ENCODE measurements at places on chromosomes 7 and 10.

GRCh38 chr7:84916161-84916560, 270.7 kb downstream of the SEMA3D start:
- DNase-seq, result no peak

- no peak for DNase-seq
Measured at GRCh38 chr10:71939304-71939703, 24.9 kb upstream of the CHST3 start.

DNA sequence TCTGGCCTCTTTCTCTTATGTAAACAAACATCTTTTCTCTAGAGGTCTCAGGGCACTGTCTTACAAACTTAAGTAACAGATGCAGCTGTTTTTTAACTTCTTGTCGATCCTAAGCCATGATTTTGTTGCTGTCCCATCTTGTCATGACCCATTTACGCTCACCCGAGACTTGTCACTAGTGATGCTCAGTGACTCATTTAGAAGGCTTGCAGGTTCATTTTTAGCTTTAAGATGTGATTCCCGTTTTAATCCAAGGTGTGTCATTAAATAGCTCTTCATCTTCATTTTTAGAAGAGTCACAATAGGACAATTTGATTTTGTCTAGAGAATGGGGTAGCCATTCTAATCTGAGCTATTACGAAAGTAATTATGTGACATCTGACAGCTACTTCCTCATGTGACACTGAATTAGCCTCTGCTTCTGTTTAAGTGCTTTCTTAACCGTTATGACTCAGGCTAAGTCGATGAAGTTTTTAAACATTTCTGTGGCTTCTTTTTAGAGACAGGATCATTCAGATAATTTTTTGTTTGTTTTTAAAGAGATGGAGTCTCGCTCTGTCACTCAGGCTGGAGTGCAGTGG, 42.7 kb downstream of the SPDYE5 start:
- peak; percentile 29 for DNase-seq

- no peak for DNase-seq
Measured at GRCh38 chr10:83076443-83076842, 1062.9 kb upstream of the GHITM start.

GRCh38 chr10:92848037-92848440, 281 bp upstream of the EXOC6 start:
- no peak for DNase-seq

GRCh38 chr7:138665669-138666140, 35.5 kb downstream of the SVOPL start:
- no peak for DNase-seq

- DNase-seq, result no peak
Measured at GRCh38 chr7:12729112-12729511, 41.7 kb downstream of the ARL4A start.

GRCh38 chr10:24449321-24449740, 240.4 kb downstream of the KIAA1217 start:
- no peak for DNase-seq

GRCh38 chr7:101165075-101165957, at the start of gene VGF:
TSS of gene VGF (minus strand) at chr7:101165569. CDS start at chr7:101164843, 726 bp downstream.
- DNase-seq, result peak; percentile 84

DNA sequence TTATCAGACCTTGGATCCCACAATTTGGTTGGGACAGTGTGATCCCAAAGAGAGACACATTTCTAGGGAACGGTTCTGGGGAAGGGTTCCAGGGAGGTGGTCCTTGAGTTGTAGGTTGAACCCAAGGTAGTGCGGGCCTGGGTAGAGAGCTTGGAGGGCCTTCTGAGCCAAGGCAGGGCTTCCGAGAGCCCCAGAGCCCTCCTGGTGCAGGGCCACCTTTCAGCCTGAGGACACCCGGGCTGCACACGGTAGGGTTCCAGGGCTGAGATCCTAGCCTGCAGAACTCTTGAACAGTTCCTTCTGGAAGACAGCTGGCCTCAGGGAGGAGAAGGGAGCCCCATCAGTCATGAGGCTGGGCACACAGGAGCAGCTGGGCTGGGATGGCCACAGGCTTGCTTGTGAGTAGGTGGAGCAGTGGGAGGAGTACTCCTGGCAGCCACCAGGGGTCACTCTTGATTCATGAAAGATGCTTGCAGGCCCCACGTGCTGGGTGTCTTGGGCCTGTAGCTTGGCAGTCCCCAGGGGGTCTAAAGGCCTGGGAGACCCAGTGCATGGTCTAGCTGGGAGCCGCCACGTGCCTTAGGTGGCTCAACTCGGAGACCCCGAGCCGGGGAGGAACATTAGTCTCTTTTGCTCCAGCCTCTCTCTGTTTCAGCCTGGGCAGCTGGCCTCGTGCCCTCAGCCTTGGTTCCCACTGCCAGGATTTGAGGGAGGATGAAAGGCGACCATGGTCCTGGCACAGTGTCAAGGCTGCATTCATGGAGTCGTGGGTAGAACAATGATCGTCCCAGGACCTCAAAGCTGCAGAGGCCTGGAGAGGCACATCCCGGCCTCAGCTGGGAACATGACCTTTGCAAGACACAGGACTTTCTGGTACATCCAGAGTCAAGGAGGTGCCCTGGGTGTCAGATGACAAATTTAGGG, 381.6 kb downstream of the TYW1 start:
- peak; percentile 29 for DNase-seq

GRCh38 chr7:6419310-6419773, 28.4 kb downstream of the DAGLB start:
- DNase-seq, result no peak

DNA sequence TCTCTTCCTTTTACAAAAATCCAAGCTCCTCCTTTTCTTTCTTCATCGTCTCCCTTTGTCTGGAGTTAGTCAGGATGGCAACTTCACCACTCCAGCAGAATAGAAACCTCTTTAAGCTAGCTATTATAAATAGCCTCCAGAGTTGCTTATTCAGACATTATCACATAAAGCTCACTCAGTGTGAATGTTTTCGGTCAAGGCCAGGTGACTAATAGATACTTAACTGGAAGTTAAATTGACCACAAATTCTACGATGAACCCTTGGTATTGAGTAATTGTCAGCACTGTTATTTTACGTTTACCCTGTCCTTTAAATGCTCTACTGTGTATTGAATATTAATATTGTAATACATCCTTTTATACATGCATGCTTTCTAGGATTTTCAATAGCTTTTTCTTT, 340.4 kb downstream of the OTUD1 start:
- DNase-seq, result no peak

- no peak for DNase-seq
Measured at GRCh38 chr10:130809181-130809580, 502.3 kb downstream of the TCERG1L start.

DNA sequence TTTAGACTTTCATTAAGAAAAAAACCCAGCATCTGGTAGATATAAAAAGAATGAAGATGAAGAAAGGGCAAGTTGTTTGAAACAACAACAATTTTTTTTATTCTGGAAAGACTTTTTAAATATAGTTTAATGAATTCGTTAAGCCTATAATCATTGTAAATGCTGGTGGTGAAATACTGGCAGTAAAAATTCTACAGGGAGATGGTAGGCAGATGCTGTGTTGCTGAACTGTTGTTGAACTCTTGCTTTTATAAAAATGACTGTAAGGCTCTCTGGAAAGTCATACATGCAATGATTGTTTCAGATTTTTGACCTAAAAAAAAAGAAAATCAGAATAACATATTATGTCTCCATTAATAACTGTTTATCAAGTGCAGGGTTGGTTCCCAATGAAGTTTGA, 39.0 kb downstream of the SCIN start:
- no peak for DNase-seq

DNA sequence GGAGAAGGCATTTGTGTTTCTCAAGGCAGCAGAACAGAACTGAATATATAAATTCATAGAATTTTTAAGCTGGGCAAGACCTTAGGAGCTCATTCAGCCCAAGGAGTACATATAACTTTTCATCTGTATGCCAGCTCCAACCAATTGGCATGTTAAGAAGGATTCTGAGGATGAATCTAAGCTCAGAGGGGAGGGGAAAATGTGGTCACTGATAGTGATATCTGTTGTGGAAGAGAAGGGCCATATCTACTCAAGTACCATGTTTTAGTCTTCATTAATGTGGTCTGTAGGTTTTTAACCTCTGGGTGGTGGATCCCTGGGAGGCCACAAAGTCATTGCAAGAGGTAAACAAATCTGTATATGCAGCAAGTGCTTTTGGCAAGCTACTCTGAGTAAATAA, 6.4 kb downstream of the CALD1 start:
- no peak for DNase-seq

DNA sequence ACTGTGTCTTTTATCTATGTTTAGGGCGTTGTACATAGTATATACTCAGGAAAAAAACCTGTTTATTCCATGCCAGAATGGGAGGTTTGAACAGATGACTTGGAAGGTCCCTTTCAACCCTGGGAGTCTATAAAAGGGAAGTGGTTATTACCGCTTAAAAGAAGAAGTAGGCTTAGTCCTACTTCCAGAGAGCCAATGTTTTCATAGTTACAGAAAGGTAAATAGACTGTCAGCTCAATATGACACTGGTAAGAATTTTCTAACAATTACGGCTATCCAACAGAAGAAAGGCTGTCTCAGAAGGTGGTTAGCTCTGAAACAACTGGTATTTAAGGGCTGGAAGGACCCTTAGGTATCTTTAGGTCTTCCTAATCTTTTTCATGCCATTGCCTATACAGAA, 1.1 kb upstream of the TFAM start:
- DNase-seq, result no peak

- DNase-seq, result no peak
Measured at GRCh38 chr10:118840071-118840775, 85.5 kb upstream of the CACUL1 start.

GRCh38 chr7:94398841-94399240, 4.1 kb downstream of the COL1A2 start:
- DNase-seq, result no peak

DNA sequence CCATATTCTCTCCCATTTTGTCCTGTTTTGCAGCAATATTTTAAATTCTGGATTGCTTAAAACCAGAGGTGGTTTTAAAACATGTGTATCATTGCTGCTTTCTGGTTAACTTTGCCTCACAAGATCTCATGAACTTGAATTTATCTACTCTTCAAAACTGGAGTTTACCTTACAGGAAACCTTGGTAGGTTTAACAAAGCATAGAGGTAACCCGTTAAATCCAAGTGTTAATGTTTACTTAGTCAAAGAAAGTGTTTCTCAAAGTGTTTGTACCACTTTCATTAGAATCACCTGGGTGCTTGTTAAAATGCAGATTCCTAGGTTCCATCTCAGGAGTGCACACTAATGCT, 44.0 kb upstream of the VDAC2 start:
- DNase-seq, result no peak

DNA sequence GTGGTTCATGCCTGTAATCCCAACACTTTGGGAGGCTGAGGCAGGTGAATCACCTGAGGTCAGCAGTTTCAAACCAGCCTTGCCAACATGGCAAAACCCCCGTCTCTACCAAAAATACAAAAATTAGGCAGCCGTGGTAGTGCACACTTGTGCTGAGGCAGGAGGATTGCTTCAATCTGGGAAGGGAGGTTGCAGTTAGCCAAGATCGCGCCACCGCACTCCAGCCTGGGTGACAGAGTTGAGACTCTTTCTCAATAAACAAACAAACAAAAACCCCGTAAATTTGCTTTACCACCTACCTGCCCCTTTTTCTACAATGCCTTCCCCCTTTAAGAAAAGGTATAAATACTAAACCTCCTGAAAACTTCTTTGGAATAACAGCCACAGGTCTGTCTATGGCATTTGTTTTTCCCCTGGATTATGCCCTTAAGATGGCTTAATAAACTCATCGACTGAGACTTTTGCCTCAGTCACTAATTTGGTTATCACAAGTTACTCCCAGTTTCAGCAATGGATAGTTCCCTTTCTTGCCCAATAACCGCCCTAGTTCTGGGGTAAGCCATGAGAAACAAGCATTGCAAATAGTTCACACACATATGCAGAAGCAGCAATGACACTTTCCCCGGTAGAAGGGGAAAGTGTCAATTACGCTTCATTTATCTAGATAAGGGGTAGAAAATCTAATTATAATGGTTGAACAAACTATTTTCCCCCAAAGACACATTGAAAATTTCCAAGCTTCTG, 52.8 kb upstream of the SVIL start:
- DNase-seq, result no peak

- no peak for DNase-seq
Measured at GRCh38 chr7:150621376-150621775, 10.8 kb downstream of the GIMAP6 start.

- no peak for DNase-seq
Measured at GRCh38 chr10:50231515-50232260, 19.6 kb downstream of the ASAH2 start.

DNA sequence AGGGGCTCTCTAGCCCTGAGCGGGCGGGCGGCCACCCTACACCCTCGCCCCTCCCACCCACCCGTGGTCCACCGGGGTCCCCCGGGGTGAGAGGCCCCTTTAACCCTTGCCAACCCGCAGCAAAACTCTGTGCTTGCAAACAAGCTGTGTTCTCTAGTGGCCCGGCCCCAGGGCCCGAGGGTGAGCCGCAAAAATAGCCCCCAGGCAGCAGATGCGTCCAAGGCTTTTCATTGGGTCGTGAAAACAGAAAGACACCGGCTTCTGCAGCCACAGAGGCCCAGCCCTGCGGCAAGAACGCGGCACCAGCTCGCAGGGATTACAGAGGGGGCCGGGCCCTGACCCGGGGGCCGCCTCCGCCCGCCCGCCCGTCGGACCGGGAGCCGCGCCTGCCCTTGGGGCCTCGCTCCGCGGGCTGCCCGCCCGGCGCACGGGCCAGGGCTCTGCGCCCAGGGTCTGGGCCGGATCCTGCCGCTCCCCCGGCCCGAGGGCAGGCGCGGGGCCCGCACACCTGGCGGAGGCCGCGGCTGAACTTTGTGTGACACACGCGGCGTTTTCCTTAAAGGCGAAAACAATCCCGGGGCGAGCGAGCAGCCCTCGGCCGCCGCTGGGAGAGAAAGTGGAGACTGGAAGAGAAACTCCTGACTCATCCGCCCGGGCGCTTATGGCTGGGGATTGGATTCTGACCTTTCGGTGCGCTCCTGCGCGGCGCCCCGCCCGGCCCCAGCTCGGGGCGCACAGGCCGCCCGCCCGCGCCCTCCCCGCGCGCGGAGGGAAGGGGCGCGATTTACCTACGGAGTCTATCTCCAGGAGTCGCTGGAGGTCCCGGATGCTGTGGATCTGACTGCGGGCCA, 2.8 kb downstream of the PDGFA start:
- DNase-seq, result no peak

GRCh38 chr7:97310-97841, 95.0 kb upstream of the FAM20C start:
- no peak for DNase-seq

DNA sequence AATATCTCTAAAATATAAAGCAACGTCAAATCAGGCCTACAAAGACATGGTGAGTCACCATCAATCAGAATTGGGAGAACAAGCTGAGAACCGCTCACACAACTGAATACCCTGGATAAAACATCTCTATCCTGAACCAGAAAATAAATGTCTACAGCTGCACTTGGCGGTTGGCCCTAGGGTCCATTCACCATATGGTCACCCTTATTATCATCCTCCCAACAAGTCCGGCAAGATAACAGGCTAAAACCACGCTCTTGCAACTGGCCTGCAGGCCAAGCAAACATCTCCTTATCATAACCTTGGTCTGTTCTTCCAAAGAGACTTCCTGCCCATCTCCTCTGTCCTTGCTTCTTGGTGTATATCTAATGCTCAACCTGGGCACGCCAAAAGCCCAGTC, 310.7 kb downstream of the CALN1 start:
- DNase-seq, result no peak

Data from AG04450 (cell line).